ENCODE measurements at places on chromosomes 16 and 17. TPM values are rescaled to one million over a fixed set of nuclear protein-coding genes. Genes with fewer than 3 reads are reported as not detected.

SHCBP1 gene
- 0.29 TPM for total RNA-seq

HES7 gene
- 1.4 TPM for total RNA-seq

TPSG1 gene
- total RNA-seq, result 1.5 TPM

TBC1D3 gene
- not detected for total RNA-seq

ZNF423 gene
- 22.5 TPM for total RNA-seq

GUCY2D gene
- not detected for total RNA-seq

DNA sequence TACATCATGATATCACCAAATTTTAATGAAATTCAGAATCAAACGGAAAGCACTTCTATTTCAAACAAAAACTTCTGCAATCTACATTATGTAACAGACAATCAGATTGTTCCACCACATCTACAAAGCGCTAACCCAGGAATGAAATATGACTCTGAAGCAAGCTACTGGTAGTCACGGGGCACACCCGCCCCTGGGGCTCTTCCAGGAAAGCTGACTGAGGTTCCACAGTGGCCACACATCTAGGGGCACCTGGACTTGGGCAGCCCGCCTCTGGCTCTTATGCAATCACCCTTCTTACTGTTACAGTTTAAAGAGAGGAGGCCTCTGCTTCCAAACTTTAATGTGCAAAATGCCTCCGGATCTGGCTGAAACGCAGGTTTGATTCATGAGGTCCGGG, 27.5 kb downstream of the ZCCHC14 start:
- DNase-seq, result peak; percentile 96

DNA sequence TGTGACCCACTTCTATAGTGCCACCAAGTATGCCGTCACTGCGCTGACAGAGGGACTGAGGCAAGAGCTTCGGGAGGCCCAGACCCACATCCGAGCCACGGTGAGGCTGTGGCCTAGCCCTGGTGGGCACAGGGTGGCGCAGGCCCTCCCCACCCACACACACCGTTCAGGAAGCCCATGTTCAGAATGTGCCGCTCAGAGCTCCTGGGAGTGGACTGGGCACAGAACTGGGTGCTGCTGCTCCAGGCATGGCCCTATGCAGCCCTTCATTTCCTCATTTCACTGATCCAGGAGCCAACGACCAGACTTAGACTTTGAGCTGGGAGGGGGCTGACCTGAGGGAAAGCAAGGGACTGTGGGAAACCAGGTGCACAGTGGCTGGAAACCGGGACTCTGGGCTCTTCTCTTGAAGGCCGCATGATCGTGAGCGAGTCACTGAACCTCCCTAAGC, 2.4 kb upstream of the MRM1 start:
- peak; percentile 77 for DNase-seq

- DNase-seq, result no peak
Measured at GRCh38 chr17:35069311-35069710, 5.8 kb upstream of the RFFL start.

GRCh38 chr17:79936050-79936449, 96.8 kb upstream of the CBX4 start:
- DNase-seq, result no peak

- DNase-seq, result no peak
Measured at GRCh38 chr16:84680165-84680842, 19.5 kb upstream of the USP10 start.

- DNase-seq, result no peak
Measured at GRCh38 chr17:64694207-64694606, 32.1 kb upstream of the SMURF2 start.

DNA sequence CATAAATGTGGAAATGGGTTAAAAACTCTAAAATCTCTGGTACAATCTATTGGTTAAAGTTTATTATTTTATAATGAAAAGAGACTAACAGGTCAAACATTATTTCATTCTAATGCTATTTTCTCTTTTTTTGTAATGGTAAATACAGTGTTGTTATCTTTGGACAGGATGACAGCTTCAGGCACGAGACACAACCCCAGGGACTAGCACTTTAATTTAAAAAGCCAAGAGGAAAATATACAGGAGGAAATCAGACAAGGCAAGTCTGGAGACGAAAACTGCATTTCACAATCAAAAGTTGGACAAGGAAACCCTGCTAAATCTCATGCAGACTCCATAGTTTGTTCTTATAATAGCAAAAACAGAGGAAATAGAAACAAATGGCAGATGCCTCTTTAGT, 589.1 kb upstream of the CDH8 start:
- no peak for DNase-seq

All from esophagus muscularis mucosa (tissue), 4 donors.